Stimulated activated CD8-positive, alpha-beta memory T cell treated with anti-CD3 and anti-CD28 coated beads, Interleukin-15, amount 100 ng/mL, for 4 hours (primary cell): ENCODE measurements at places on chromosomes 7 and 10.
A peak's percentile ranks its signal among the peaks of the same experiment; 100 is the strongest.

- DNase-seq, result no peak
Observed at GRCh38 chr7:74092964-74093471, 9.4 kb downstream of the LIMK1 start.

- no peak for DNase-seq
Observed at GRCh38 chr7:101970801-101971200, 153.4 kb downstream of the CUX1 start.

DNA sequence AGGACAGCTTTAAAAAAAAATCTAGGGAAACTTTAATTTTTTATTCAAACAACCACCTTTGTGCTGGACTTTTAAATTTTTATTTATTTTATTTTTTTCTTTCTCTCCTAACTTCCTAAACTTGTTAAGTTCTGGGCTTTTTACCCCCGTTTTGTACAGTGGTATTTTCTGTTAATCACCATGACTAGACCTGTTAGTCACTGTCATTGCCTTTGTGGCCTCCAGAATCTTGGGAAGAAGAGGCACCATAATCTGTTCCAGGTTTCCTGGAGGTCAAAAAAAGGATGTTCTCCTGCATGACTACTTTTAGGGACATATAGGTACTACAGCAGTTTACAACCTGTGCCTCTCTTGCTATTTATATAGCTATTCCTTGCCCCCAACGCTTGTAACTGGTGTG is 31.1 kb upstream of the DDX50 start:
- DNase-seq, result no peak

DNA sequence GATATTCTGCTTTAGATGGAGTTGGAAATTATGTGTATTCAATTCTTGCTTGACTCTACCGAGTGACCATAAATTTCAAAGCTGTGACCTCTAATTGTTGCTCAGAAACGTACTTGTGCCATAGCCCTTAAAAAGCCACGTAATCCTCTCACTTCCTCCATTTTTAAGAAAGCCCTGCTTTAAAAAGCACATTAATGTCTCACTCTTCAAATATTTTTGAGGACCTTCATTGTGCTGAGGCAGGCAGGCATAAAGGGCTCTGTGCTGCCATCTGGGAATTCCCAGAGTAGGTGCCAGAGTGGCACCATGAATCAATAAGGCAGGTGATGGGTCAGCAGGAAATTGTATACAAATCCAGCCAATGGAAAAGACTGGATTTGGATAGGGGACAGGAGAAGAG is 97.7 kb upstream of the FAM204A start:
- DNase-seq, result no peak

DNA sequence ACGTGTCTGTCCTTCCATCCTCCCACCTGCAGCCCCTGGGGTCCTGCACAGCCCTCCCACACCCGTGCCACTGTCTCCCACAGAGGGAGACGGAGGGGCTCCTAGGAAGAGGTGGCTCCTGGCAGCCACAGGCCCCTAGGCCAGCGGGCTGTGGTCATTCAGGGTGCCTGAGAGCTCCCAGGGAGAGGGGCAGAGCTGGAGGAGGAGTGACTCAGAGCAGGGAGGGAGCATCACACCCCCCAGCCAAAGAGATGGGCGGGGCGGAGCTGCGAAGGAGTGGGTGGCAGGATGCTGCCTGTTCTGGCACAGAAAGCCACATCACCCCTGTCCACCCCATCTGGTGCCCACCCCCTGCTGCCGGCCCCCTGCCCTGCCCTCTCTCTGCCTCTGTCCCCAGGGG is 50.5 kb downstream of the STK32C start:
- DNase-seq, result peak; percentile 21

DNA sequence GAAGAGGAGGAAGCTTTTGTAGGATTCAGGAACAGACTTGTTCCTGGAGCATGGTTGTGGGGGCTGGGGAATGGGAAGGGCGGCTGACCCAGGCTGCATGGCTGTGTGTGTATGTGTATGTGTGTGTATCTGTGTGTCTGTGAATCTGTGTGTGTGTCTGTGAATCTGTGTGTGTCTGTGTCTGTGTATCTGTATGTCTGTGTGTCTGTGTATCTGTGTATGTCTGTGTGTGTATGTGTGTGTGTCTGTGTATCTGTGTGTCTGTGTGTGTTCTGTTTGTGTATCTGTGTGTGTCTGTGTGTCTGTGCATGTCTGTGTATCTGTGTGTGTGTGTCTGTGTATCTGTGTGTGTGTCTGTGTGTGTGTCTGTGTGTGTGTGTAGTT is 6.6 kb upstream of the STX1A start:
- DNase-seq, result no peak

DNA sequence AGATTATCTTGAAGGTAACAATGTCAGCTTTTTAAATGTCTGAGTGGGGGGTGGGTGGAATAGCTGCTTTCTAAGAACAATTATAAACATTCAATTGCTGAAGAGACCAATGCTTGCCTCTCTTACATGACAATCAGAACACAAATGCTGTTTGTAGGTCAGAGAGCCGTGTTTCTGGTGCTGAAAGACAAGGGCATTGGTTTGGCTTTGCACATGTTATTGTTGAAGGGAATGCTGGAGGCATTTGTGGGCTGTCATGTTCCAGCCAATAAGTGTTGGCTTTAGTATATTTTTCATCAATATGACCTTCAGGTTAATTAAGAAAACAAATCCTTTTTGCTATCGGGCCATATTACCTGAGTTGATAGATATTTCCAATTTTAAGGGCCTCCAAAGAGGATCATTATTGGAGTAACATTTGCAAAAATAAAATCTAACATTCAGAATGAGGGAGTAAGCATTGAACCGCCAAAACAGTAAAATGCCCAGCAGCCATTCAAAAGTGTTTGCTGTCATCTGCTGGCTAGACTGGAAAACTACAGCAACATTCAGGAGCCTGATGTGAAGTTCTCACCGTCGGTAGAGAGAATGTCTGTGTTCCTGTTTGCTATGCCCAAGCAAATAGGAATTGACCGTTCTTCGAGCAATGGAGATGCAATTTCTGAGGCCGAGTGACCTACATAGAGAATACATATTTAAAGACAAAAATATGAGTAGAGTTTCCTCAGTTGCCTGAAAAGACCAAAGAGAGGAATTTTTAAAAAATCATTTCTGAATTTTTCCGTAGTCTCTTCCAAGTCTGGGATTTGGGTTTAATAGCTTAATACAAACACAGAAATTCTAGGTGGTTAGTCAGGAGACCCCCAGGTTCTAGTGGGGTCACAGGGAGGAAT is 118.9 kb downstream of the APBB1IP start:
- DNase-seq, result peak; percentile 8

- peak; percentile 80 for DNase-seq
Observed at GRCh38 chr7:33128990-33129805, at the start of gene BBS9. BBS9 (plus strand) TSS chr7:33129564; CDS start chr7:33146253, 16,689 bp downstream.
